SHP77 treated with DMSO at 0.1 percent for 48 hours (cell line): ENCODE measurements at places on chromosomes 4 and X.

DNA sequence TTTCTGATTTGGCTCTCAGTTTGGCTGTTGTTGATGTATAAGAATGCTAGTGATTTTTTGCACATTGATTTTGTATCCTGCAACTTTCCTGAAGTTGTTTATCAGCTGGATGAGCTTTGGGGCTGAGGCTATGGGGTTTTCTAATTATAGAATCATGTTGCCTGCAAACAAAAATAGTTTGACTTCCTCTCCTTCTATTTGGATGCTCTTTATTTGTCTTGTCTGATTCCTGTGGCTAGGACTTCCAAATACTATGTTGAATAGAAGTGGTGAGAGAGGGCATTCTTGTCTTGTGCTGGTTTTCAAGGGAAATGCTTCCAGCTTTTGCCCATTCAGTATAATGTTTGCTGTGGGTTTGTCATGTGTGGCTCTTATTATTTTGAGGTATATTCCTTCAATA, 734.7 kb upstream of the FAM241A start:
- no peak for DNase-seq

- no peak for DNase-seq
Observed at GRCh38 chr4:39609454-39609931, 29.2 kb downstream of the SMIM14 start.

GRCh38 chr4:139857021-139857420, 191.4 kb downstream of the MGST2 start:
- no peak for DNase-seq

- no peak for DNase-seq
Observed at GRCh38 chr4:187366530-187366929, 629.0 kb upstream of the ZFP42 start.

DNA sequence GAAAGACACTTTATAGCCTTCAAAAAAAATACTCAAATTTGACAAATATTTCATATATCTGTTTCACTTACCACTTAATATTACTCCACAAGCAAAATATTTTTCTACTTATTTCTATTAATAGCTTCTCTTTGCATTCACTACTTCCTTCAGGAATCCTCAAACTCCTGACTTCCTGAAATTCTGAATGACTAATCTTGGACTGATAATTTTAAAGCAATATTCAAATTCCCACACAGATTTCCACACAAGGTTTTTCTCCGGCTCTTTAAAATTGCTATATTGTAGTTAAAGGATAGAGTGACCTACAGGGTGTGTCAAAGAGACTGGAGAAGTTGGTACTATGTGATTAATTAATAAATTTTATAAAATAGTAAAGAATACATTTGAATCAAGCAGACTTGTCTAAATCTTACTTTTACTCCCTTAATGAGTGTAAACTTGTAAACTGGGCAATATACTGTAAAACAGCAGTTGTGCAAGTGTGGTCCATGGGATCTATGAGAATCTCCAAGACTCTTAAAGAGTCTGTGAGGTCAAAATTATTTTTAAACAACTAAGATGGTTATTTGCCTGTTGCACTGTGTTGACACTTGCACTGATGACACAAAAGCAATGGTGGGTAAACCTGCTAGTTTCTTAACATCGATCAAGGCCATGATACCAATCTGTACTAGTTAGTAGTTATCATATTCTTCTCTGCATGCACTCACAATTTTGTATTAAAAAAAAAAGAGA, 44.5 kb downstream of the ANKRD17 start:
- DNase-seq, result no peak
